Sigmoid colon (tissue), 7 donors: ENCODE measurements at places on chromosomes 5 and 9. TPM values are rescaled to one million over a fixed set of nuclear protein-coding genes. Genes with fewer than 3 reads are reported as not detected.

- H3K4me1 ChIP-seq, result peaks cover 21% of the 10 kb centered on the region
- H3K4me3 ChIP-seq, result no peak overlapping the region
- no peaks in the 10 kb centered on the region for H3K36me3 ChIP-seq
- no peak for DNase-seq
Observed at GRCh38 chr9:6942406-6942805, 184.6 kb downstream of the KDM4C start.

DNA sequence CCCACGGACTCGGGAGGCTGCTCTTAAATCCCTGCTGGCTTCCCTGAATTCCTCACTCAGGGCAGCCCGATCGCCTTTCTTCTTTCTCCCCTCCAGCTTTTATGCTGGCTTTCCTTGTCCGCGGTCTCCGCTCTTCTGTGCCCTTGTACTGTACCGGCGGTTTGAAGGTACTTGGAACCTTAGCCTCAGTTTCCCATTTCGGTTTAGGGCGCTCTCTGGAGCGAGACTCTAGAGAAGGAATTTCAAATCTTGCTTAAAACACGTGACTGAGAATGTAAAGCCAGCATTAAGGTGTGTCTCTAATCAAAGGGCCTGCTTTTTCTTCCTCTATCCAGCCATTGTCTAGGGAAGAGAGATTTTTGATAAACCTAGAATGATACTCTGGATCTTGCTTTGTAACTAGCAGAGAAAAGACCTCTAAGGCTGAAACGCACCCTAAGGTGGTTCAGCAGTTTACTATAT is 650 bp downstream of the GPR107 start:
- peak overlapping the region; percentile 97 for H3K4me3 ChIP-seq
- peak overlapping the region; percentile 86 for H3K27ac ChIP-seq
- H3K27me3 ChIP-seq, result no peaks in the 10 kb centered on the region
- peaks cover 11% of the 10 kb centered on the region for H3K36me3 ChIP-seq
- DNase-seq, result no peak

DNA sequence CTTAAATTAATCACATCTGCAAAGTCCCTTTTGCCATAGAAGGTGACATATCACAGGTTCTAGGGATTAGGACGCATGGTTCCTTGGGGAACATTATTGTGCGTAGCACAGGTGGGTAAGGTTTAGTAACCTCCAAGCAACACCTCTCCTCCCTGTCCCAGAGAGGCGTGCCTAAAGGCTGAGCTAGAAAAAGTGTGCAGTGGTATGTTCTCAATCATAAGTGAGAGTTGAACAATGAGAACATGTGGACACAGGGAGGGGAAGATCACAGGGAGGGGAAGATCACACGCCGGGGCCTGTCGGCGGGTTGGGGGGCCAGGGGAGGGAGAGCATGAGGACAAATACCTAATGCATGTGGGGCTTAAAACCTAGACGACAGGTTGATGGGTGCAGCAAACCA is 14.9 kb downstream of the DAB2IP start:
- H3K27me3 ChIP-seq, result no peaks in the 10 kb centered on the region
- H3K4me1 ChIP-seq, result peaks cover 20% of the 10 kb centered on the region
- H3K27ac ChIP-seq, result no peak overlapping the region

DNA sequence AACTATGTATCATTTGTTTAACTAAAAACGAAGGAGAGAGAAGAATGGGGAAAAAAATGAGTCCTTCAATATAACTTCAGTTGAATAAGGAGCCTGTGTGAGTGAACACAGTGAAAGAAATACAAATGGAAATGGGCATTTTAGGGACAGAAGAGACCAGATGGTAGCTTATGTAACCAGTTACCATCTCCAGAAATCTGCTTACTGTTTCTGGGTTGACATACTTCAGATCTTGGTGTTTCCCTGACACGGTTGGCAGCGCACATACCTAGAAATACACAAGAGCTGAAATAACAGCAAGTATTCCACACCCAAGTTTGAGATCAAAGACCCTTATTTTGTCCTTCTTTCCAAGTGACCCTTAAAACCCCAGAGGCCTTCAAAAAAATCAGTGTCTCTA is 14.9 kb upstream of the GFRA3 start:
- H3K27me3 ChIP-seq, result no peaks in the 10 kb centered on the region
- H3K27ac ChIP-seq, result no peak overlapping the region
- DNase-seq, result no peak
- no peak overlapping the region for H3K4me3 ChIP-seq
- no peaks in the 10 kb centered on the region for H3K36me3 ChIP-seq

The GCNT4 gene
- 1.1 TPM for polyA plus RNA-seq

The KLF4 gene
- polyA plus RNA-seq, result 330 TPM

The SGCD gene
- 2.4 TPM for polyA plus RNA-seq

The RANBP17 gene
- 1.8 TPM for polyA plus RNA-seq
